LHCN-M2 (cell line): ENCODE measurements at places on chromosomes 11 and 22. TPM values are rescaled to one million over a fixed set of nuclear protein-coding genes. Genes with fewer than 3 reads are reported as not detected.

DNA sequence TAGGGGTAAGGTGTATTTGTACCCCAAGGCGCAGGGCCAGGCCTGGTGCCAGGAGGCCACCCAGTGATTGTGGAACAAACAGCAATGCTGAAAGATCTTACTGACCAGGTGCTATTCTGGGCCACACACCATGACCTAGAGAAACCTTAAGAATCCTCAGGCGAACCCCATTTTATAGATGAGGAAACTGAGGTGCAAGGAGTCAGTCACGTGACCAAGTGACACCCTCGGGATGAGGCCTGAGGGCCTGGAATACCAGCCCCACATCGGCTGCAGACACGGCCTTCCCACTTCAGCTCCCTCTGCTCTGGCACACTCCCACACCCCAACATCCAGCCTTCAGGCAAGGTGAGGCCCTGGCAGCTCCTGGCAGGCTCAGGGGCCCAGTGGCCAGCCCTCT, 13.1 kb downstream of the CABP7 start:
- no peak for DNase-seq

DNA sequence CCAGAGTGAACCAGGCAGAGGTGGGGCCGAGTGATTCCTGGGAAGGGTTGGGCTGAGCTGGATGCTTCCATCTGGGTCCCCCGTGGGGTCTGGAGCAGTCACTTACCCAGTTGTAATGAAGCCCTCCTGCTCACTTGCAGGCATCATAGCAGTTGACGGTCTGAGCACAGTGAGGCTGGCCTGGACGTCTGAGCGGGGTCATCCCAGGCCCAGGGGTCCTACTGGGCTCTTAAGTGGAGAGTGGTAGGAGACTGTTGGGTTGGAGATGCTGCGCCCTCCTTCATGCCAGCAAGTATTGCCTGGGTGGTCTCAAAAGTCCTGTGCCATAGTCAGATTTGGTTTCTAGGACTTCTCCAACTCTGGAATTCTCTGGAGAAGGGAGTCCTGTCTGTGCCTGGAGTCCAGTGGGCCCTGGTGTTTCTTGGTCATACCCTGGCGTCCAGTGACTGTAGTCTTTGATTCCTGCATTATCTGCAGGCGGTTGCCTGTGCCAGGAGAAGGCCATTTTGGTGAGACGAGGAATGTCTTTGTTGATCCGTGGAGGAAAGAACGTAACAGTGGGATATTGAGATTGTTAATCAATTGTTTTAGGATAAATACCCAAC, 82.3 kb downstream of the TBC1D22A start:
- no peak for DNase-seq

- DNase-seq, result no peak
Measured at GRCh38 chr22:27973846-27974245, 54.8 kb upstream of the PITPNB start.

DNA sequence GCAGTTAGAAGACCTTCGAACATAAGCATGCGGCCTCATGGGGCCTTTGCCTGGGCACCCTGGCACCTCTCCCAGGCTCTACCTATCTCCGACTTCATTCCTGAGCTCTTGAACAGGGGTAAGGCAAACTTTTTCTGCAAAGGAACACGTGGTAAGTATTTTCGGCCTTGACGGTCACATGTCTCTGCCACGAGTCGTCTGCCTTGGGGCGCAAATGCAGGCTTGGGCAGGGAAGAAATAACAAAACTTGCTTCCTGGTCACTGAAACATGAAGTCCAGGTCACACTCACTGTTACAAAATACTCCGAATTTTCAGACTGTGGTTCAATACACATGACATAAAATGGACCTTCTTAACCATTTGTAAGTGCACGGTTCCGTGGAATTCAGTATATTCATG, 3.4 kb upstream of the ASCL2 start:
- DNase-seq, result no peak

GRCh38 chr22:23915290-23915689, 21.1 kb downstream of the MIF start:
- no peak for DNase-seq

GRCh38 chr11:10906521-10906920, 48.7 kb upstream of the ZBED5 start:
- DNase-seq, result peak; percentile 97

DNA sequence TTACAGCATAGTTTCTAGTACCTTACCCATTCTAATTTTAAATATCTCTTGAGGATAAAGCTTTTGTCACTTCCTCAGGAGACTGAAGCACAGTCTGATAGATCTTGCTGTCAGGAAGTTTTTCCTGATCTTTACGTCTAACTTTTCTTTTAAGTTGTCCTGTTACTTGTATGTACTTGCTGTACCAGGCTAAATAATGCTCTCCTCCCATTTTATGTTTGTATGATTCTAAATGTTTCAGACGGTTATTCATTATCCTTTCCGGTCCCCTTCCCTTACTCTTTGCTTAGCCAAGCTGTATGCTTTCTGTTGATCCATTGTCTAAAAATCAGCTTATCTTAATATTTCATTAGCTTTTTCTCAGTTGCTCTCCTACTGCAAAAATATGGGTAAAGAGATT, 6.0 kb downstream of the ARHGEF12 start:
- DNase-seq, result no peak

GRCh38 chr11:123642435-123642834, 12.0 kb downstream of the SCN3B start:
- no peak for DNase-seq

DNA sequence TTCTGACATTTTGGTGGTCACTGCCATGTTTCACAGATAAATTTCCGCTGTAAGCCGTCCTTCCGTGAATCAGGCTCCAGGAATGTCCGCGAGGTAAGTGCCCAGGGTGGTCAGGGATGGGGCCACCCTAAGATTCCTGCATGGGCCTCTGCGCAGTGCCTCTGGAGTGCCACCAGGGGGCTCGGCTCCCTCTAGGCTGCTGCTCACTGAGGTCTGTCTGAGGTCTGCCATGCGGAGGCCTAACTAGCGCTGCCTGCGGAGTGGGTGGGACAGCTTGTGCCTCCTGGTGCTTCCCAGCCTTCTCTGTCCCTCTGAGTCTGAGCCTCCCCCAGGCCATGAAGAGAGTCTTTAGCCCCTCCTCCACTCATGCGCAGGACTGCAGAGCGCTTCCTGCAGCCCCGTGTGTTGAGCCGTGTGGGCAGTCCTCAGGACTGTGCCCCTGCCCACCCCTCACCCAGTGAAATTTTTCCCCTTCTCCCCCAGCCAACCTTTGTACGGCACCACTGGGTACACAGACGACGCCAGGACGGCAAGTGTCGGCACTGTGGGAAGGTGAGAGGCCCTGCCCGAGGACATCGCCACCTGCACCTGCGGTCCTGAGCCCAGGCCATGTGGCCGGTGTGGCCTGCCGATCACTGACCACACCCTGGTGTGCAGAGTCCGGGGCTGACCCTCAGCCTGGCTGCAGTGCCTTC, 11.9 kb upstream of the MDK start:
- peak; percentile 68 for DNase-seq

GRCh38 chr11:47185305-47186075, 744 bp downstream of the PACSIN3 start:
- no peak for DNase-seq

DNA sequence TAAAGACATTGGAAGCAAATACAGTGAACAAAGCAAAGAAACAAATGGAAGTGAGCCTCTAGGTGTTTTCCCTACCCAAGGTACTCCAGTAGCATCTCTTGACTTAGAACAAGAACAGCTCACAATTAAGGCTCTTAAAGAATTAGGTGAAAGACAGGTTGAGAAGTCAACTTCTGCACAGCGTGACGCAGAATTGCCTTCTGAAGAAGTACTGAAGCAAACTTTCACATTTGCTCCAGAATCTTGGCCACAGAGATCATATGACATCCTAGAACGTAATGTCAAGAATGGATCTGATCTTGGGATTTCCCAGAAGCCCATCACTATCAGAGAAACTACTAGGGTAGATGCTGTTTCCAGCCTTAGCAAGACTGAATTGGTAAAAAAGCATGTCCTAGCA, 39.3 kb downstream of the RTN3 start:
- DNase-seq, result no peak

DNA sequence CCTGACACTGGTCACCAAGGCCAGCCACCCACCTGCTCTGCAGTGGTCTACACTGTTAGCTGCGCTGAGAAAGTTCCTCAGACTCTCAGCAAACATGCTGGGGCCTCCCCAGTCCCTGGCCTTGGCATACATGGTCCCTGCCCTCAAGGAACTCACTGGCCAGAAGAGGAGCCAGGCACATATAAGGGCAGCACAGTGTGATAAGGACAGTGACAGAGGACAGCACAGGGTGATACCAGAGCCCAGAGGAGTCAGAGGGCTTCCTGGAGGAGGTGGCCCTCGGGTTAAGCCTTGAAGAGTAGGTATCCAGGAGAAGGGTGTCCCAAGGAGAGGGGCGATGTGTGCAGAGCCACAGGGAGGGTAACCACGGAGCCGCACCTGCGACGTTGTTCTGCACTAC, 624 bp downstream of the ART1 start:
- no peak for DNase-seq

- DNase-seq, result peak; percentile 89
Measured at GRCh38 chr11:75946531-75947530, 131.8 kb downstream of the UVRAG start.

GRCh38 chr22:45642986-45643385, 28.6 kb upstream of the ATXN10 start:
- DNase-seq, result no peak

- DNase-seq, result no peak
Measured at GRCh38 chr11:72305077-72305476, 61.1 kb upstream of the PHOX2A start.

DNA sequence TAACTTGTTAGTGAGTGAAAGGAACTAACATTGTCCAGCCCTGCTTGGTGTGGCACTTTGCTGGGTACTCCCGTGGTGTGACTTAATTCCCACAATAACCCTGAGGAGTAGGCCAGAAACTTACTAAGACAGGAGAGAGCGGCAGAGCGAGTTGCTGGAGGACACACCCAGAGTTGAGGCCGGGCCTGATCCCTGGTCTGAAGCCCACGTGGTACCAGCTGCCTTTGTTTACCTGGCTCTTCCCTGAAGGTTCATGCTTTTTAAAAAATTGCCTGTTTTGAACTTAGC, 594 bp downstream of the MPST start:
- DNase-seq, result peak; percentile 30

Gene MS4A1
- not detected in 2 replicates for total RNA-seq

Gene VPREB1
- total RNA-seq, result not detected in 2 replicates

Gene OR52J3
- not detected in 2 replicates for total RNA-seq

Gene LGALS12
- total RNA-seq, result 0.51 TPM in 1 of 2 replicates, not detected in the other

Gene RBFOX2
- 97.6 and 116 TPM in 2 replicates for total RNA-seq

Gene GPR83
- total RNA-seq, result not detected in 2 replicates

Gene WNT11
- 0.06 TPM in 1 of 2 replicates, not detected in the other for total RNA-seq

Gene PSMC3
- total RNA-seq, result 268 and 274 TPM in 2 replicates

Gene MAJIN
- not detected in 2 replicates for total RNA-seq

Gene CTTN
- total RNA-seq, result 286 and 294 TPM in 2 replicates

Gene OR51I1
- total RNA-seq, result not detected in 2 replicates

Gene TMEM191C
- total RNA-seq, result 0.32 and 0.69 TPM in 2 replicates
